Epithelial cell of umbilical artery (primary cell): ENCODE measurements at places on chromosomes 2 and 18. TPM values are rescaled to one million over a fixed set of nuclear protein-coding genes. Genes with fewer than 3 reads are reported as not detected.

The KLF11 gene
- 2.6 and 4.7 TPM in 2 replicates for total RNA-seq

The ADI1 gene
- 39.0 and 52.3 TPM in 2 replicates for total RNA-seq

The CD8A gene
- not detected in 2 replicates for total RNA-seq

The XDH gene
- not detected in 2 replicates for total RNA-seq

The STAT4 gene
- total RNA-seq = under 0.01 and 0.46 TPM in 2 replicates

The CFC1 gene
- not detected in 2 replicates for total RNA-seq

The SPP2 gene
- not detected in 2 replicates for total RNA-seq

The FTCDNL1 gene
- under 0.01 and 2.4 TPM in 2 replicates for total RNA-seq

The C2orf66 gene
- under 0.01 TPM in 1 of 2 replicates, not detected in the other for total RNA-seq

The RSAD2 gene
- total RNA-seq = 4.2 and 99.7 TPM in 2 replicates

The DOK1 gene
- total RNA-seq = 15.9 and 21.6 TPM in 2 replicates

The IGFBP5 gene
- 2.3 and 5.9 TPM in 2 replicates for total RNA-seq

The PRSS56 gene
- total RNA-seq = not detected in 2 replicates

The UGT1A4 gene
- total RNA-seq = not detected in 2 replicates

The CCDC148 gene
- total RNA-seq = under 0.01 TPM in 1 of 2 replicates, not detected in the other

The GPR55 gene
- not detected in 2 replicates for total RNA-seq

The CEP76 gene
- 14.3 and 14.9 TPM in 2 replicates for total RNA-seq

The RTP5 gene
- total RNA-seq = not detected in 2 replicates

The FEV gene
- total RNA-seq = not detected in 2 replicates

The ANKRD36 gene
- 53.3 and 78.0 TPM in 2 replicates for total RNA-seq

The CLEC4F gene
- 0.15 TPM in 1 of 2 replicates, not detected in the other for total RNA-seq

The PJVK gene
- total RNA-seq = 0.30 and 0.65 TPM in 2 replicates

The POTEI gene
- under 0.01 TPM in 2 replicates for total RNA-seq

The GATA6 gene
- 7.6 and 8.1 TPM in 2 replicates for total RNA-seq

The RASGRP3 gene
- total RNA-seq = 9.9 and 26.0 TPM in 2 replicates

The DSG1 gene
- total RNA-seq = not detected in 2 replicates

The MOGAT1 gene
- not detected in 2 replicates for total RNA-seq

The LBH gene
- 1.1 and 15.6 TPM in 2 replicates for total RNA-seq

The ACTR2 gene
- total RNA-seq = 140 and 159 TPM in 2 replicates

The KCNK3 gene
- not detected in 2 replicates for total RNA-seq

The HRH4 gene
- total RNA-seq = not detected in 2 replicates

The EMILIN1 gene
- total RNA-seq = 1.9 and 6.1 TPM in 2 replicates

The CDH2 gene
- total RNA-seq = 74.1 and 135 TPM in 2 replicates

The RBKS gene
- 0.97 and 1.5 TPM in 2 replicates for total RNA-seq

The ADGRF3 gene
- not detected in 2 replicates for total RNA-seq

The TOGARAM2 gene
- not detected in 2 replicates for total RNA-seq

The AQP12B gene
- not detected in 2 replicates for total RNA-seq

The APCDD1 gene
- under 0.01 TPM in 1 of 2 replicates, not detected in the other for total RNA-seq

The IL1F10 gene
- total RNA-seq = not detected in 2 replicates

The GALNT3 gene
- total RNA-seq = 0.32 TPM in 1 of 2 replicates, not detected in the other

The AKAIN1 gene
- not detected in 2 replicates for total RNA-seq

The MATN3 gene
- 1.4 and 2.3 TPM in 2 replicates for total RNA-seq

The IL36RN gene
- not detected in 2 replicates for total RNA-seq

The MC4R gene
- not detected in 2 replicates for total RNA-seq
